Activated T-cell treated with anti-CD3 and anti-CD28 coated beads, Interleukin-2, amount 50 U/mL, for 48 hours (primary cell): ENCODE measurements at places on chromosomes 12 and 14.

- DNase-seq, result peak; percentile 36
Observed at GRCh38 chr12:55847603-55848291, 5.0 kb upstream of the MMP19 start.

- no peak for DNase-seq
Observed at GRCh38 chr14:38004610-38004879, 203.2 kb upstream of the SSTR1 start.

GRCh38 chr12:6354495-6355393, 12.9 kb upstream of the TNFRSF1A start:
- DNase-seq, result no peak

DNA sequence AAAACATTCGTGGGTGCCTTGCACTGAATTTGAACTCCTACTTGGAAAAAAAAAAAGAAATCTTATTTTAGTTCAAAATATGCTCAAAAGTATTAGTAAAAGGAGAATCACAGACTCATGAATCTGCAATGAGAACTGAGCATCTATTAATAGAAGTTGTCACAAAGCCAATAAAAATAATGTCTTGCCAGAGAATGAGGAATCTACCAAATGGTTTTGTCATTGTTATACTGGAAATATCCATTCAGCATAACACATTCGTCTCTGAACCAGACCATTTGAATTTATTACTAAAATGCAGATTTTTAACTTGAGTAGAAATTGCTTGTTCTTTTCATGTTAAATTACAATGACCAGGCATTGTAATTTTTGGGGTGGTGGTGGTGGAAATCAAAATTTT, 11.6 kb upstream of the PTPRB start:
- DNase-seq, result no peak

DNA sequence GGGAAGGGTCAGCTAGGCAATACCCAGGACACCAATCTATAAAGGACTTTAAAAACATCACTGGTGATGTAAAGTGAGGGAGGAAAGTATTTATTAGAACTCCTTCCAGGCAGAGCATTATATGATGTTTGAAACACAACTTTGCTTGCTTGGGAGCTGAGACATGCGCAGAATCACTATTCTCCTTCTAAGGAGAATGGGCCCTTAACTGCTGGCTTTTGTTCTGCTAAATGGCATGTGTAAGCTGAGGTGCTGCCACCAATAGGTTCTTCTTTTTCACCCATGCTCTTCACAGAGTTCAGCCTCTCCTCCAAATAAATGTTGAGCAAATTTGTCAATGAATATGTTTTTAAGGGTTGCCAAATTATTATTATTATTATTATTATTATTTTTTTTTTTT, 3.9 kb downstream of the STAC3 start:
- no peak for DNase-seq

- DNase-seq, result no peak
Observed at GRCh38 chr12:62919838-62920237, 15.1 kb downstream of the PPM1H start.

- no peak for DNase-seq
Observed at GRCh38 chr12:102429211-102430154, 50.9 kb downstream of the IGF1 start.

DNA sequence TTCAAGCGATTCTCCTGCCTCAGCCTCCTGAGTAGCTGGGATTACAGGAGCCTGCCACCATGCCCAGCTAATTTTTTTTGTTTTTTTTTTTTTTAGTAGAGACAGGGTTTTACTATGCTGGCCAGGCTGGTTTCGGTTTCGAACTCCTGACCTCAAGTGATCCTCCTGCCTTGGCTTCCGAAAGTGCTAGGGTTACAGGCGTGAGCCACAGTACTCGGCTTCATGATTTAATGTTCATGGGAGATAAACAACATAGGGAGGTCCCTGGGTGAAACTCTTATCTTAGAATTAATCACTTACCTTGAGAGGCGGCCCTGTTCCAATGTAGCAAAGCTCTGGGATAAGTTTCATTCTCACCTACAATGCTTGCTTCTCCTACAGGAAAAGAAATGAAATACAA, 48.3 kb downstream of the SEL1L start:
- DNase-seq, result no peak
